Choroid plexus epithelial cell (primary cell): ENCODE measurements at places on chromosomes 12 and 14.

- DNase-seq: no peak
Observed at GRCh38 chr14:104476437-104476836, 103.1 kb upstream of the C14orf180 start.

DNA sequence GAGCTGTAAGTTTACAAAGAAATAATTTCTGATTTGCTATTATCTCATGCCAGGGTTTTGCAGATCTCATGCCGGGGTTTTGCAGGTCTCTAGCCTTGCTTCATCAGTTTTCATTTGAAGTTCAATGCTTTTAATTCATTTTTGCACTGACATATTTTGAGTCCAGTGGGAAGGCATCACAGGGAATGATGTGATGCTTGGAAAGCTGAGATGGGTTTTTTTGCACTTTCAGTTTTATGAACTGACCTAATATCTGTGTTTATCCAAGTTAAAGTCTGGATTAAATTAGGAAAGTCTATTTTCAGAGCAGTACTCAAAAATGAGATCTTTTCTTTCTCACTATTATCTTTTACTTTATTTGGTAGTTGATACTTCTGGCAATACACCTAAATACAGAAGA, 23.6 kb upstream of the REP15 start:
- DNase-seq: no peak

DNA sequence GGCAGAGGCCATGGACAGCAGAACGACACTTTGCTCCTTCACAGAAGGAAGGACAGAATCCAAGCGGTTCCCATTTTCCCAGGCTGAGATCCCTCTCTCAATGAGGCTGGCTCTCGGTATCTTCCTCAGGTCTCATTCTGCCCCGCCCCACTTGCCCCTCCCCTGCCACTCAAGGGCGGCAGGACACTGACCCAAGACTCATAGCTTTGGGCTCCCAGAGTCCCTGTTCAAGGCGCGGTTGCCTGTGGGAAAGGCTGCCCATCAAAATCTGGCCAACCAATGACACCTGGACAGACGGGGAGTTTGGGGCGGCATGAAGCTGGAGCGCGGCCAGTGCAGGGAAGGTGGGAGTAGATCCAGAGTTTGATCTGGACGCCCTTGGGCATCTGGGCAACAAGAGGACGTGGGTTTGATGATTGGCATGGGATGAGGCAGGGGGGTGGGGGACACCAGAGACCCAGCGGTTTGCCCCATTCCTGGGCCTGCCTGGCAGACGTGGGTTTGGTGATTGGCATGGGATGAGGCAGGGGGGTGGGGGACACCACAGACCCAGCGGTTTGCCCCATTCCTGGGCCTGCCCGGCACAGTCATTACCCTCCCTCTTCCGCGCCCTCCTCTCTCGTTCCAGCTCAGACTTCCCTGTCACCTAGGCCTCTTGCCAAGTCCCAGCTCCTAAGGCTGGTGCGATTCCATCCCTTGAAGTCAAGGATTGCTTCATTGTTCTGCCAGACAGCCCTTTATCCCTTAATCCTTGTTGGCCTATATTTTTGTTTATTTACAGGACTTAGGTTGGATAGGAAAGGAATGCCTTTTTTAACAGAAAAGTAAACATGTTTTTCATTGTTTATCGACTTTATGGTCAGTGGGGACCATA, 92.1 kb downstream of the NINJ2 start:
- DNase-seq: peak; percentile 47

DNA sequence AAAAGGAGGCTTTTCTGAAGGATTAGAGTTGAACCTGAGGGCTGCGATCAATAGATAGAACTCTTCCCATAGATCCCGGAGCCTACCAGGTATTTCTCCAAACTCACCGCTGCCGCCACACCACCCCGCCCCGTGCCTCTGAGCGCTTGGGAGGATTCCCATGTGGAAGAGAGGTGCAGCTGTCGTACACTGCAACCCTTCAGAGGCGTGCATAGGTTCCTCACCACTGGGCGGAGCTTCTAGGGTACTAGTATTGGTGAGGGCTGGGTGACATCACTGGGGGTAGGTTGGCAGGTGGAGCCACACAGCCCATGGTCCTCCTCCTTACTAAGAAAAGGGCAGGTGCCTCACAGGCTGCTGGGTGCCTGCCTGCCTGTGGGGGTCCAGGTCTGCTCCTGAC, 127.0 kb downstream of the TSPAN9 start:
- DNase-seq: no peak

- no peak for DNase-seq
Observed at GRCh38 chr14:63972323-63972932, 119.6 kb downstream of the SYNE2 start.

GRCh38 chr12:29113101-29113500, 36.0 kb upstream of the FAR2 start:
- no peak for DNase-seq
